Fibroblast of lung (primary cell): ENCODE measurements at places on chromosomes 1 and 21. TPM values are rescaled to one million over a fixed set of nuclear protein-coding genes. Genes with fewer than 3 reads are reported as not detected.

DNA sequence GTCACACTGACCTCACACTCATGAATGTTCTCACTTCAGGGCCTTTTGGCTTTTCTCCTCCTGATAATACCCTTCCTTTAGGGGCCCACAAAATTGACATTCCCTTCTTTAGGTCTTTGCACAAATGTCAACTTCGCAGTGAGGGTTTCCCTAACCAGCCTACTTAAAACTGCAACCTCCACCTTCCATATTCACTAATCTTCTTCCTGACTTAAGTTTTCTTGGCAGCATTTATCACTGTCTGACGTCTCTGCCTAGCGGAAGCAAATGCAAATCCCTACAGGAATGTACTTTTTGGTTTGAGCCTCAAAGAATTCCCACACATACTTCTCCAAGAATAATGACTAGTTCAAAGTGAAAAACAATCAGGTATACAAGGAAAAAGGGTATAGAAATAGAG, 32.8 kb downstream of the INTS7 start:
- DNase-seq = no peak

The FGR gene
- under 0.01 TPM in 1 of 2 replicates, not detected in the other for total RNA-seq

The FMN2 gene
- total RNA-seq = 1.5 and 13.7 TPM in 2 replicates

DNA sequence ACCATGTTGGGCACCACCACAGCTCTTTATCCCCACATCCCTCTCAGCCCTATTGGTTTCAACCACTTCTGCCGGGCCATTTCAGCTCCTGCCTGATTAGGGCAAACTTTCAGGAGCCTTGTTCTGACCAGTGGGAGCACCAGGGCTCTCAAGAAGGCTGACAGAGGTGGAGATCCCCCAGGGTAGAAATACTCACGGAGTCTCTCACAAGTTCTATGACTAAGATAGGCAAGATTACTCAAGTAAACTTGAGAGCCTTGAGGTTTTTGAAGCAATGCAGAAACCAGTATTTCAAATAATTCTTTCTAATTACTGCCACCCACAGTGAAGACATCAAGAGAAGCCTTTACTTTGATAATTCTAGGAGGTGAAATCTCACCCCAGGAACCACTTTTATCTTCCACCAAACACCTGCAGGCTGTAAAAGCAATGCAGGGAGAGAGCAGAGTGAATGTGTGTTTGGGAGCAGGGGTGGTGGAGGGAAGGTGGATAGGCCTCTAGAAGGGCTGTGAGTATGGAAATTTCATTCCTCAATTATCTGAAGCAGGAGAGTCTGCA, 6.6 kb upstream of the PTCH2 start:
- no peak for DNase-seq

The MORC3 gene
- total RNA-seq = 48.5 and 51.7 TPM in 2 replicates

The OR2T33 gene
- not detected in 2 replicates for total RNA-seq

DNA sequence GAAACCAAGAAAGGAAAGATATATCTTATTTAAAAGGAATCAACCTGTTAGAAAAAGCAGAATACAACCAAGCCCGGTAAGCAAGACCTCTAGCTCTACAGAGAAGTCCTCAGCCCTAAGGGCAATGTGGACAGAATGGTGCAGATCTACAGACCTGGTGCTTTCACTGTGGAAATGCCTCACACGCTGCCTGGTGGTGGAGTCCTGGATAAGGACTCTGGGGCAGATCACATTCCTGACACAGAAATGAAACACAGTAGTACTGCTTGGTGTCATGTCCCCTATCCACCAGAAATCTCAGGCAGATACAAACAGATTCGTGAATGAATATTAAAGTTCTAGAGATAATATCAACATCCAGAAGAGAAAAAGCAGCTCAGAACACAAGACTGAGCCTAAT, 6.8 kb downstream of the CNN3 start:
- DNase-seq = no peak

The GPR37L1 gene
- not detected in 2 replicates for total RNA-seq

DNA sequence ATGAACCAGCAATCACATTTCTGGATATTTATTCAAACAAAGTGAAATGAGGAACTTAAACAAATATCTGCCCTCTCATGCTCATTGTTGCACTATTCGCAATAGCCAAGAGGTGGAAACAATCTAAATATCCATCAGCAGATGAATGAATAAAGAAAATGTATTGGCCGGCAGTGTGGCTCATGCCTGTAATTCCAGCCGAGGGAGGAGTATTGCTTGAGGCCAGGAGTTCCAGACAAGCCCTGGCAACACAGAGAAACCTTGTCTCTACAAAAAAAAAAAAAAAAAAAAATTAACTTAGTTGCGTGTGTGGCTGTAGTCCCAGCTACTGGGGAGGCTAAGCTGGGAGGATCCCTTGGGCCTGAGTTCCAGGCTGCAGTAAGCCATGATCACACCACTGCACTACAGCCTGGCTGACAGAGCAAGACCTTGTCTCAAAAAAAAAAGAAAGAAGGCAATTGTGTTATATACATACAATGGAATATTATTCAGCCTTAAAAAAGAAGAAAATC, 191.4 kb downstream of the AKT3 start:
- DNase-seq = no peak

DNA sequence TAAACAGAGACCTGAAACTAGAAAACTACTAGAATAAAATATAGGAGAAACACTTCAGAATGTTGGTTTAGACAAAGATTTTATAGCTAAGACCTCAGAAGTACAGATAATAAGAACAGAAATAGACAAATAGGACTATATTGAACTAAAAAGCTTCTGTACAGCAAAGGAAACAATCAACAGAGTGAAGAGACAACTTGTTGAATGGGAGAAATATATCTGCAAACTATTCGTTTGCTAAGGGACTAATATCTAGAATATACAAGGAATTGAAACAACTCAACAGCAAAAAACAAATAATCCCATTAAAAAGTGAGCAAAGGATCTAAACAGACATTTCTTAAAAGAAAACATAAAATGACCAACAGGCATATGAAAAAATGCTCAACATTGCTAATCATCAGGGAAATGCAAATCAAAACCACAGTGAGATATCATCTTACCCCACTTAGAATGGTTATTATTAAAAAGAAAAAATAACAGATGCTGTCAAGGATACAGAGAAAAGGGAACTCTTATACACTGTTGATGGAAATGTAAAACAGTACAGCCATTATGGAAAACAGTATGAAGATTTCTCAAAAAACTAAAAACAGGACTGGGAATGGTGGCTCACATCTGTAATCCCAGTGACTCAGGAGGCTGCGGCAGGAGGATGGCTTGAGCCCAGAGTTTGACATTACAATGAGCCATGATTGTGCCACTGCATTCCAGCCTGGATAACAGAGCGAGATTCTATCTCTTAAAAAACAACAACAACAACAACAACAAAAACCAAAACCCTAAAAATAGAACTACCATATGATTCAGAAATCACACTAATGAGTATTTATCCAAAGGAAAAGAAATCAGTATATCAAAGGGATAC, 37.3 kb upstream of the ZSWIM5 start:
- peak; percentile 7 for DNase-seq

- DNase-seq = no peak
These were observed 196.4 kb downstream of the GREM2 start for GRCh38 chr1:240415532-240415931.

The NIBAN1 gene
- 91.7 and 122 TPM in 2 replicates for total RNA-seq

DNA sequence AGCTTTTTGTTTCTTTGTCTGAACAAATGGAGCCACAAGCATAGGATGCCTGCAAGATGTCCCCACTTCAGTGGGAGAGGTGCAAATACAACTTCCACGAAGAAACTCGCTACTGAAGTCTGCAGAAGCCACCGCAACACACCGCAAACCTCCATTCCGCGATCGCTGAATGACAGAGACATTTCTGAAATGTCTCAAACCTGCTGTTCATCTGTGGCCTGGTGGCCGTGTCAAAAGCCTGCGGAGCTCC, 1.0 kb downstream of the TP53BP2 start:
- DNase-seq = no peak

- peak; percentile 85 for DNase-seq
These were observed 60.5 kb upstream of the CR2 start for GRCh38 chr1:207393610-207394009.

The HLCS gene
- 31.3 and 40.0 TPM in 2 replicates for total RNA-seq

- DNase-seq = no peak
These were observed 105.2 kb downstream of the SLC35F3 start for GRCh38 chr1:234009668-234010067.

The SNX7 gene
- total RNA-seq = 39.0 and 48.6 TPM in 2 replicates

- peak; percentile 11 for DNase-seq
These were observed 32.0 kb downstream of the RPS6KC1 start for GRCh38 chr1:213083112-213083445.

The VWA5B1 gene
- total RNA-seq = not detected in 2 replicates

GRCh38 chr21:17782051-17782450, 37.1 kb downstream of the C21orf91 start:
- no peak for DNase-seq

GRCh38 chr1:152932170-152932811, 14.7 kb upstream of the SPRR5 start:
- no peak for DNase-seq

The NTMT2 gene
- total RNA-seq = not detected in 2 replicates

DNA sequence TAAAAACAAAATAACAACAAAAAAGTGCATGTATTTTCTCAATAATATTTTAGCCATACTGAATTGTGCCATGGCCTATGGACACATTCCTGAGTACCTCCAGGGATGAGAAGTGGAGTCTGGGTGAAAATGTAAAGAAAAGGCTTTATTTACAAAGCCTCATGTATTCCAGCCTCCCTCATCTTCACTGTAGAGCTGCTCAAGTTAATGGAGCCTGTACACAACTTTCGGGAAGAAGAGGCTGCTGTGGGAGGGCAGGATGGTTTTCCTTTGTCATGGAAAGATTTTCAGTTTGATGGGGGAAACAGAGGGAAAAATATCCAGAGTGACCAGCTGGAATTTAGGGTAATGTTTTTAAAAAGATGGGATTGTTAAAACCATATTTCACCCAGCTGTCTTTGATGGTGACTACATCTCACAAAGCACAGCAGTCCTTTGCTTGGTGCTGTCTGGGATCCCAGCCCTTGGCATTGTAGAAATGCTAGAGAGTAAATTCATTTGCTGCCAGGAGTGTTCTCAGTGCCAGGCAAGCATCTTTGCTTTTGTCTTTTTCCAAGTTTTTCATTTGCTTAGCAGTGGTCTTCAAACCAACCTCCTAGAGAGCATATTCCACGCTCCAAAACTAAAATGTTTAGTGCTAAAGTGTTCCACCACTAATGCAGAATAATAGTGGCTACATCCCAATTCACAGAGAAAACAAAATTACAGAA, 54.9 kb downstream of the DPT start:
- no peak for DNase-seq

GRCh38 chr1:183454377-183454776, 17.9 kb upstream of the SMG7 start:
- no peak for DNase-seq

The PAQR6 gene
- 0.26 and 0.33 TPM in 2 replicates for total RNA-seq

DNA sequence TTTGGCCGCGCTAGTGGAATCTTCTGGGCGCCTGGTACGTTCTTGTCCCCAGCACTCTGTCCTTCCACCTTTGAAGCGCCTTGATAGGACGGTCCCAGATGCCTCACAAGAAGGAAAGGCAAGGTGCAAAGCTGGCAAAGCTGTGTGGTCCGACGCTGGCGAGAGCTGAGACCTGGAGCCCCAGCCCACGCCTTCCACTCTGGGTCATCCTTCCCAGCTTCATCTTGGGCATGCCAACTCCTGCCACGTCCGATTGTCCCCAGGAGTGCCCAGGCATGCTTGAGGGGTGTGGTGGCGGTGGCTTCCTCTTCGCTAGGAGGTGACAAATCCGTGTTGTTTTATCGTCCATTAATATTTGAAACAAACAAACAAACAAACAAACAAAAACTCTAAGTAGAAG, 123.9 kb upstream of the DPYD start:
- no peak for DNase-seq

DNA sequence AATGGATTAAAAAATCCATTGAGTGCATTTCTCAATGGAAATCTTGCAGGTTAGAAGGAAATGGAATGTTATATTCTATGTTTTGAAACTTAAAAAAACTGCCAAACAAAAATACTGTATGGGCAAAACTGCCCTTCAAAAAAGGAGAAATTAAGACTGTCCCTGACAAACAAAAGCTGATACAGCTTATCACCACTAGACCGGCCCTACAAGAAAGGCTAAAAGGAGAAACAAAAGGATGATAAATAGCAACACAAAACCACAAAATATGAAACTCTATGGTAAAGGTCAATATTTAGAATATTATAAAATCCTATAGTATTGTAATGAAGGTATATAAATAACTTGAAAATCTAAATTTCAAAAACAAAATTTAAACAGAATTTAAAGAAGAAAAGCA, 60.0 kb downstream of the SLC25A24 start:
- DNase-seq = no peak

The RBM11 gene
- total RNA-seq = under 0.01 and 0.17 TPM in 2 replicates

The C1orf115 gene
- total RNA-seq = 2.1 and 3.3 TPM in 2 replicates

The UMODL1 gene
- total RNA-seq = not detected in 2 replicates

DNA sequence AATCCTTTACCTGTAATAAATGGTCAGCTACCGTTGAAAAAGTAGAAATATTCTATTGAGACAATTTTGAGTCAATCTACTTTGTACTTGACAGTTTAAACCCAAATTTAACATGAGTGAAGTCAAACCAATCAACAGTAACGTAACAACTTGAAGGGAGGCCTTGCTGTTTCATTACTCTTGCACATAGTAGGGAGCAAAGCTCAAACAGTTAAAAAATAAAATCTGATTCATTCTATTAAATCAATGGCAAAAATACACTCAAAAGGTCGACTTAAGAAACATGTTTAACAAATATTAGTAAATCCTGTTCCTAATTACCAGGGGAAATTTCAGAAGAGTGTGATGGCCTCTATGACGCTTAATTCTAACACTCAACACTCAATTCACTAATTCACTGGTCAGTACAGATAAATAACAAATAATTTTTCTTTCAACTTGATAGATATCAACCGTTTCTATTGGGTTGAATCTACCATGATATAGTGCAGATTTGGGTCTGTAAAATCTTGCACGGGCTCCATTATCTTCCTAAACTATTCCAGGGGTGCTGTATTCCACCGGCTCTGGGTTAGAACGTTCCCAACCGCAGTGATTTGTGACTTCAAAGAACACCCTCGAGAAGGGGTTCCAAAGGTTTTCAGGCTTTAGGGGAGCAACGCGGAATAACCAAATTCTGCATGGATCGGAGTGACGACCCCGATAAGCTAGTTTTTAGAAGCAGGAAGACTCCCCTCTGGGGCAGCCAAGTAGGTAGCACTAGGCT, 1.4 kb downstream of the TARBP1 start:
- no peak for DNase-seq

The LCE1E gene
- total RNA-seq = not detected in 2 replicates

The C4BPA gene
- not detected in 2 replicates for total RNA-seq

- no peak for DNase-seq
These were observed 130.6 kb downstream of the LIPI start for GRCh38 chr21:14080040-14080763.

- DNase-seq = no peak
These were observed 56.8 kb downstream of the KIAA0319L start for GRCh38 chr1:35500439-35500838.
